ENCODE measurements at places on chromosomes 16 and 17. TPM values are rescaled to one million over a fixed set of nuclear protein-coding genes. Genes with fewer than 3 reads are reported as not detected.

The TNFRSF12A gene
- 617 TPM for total RNA-seq

The ACSM5 gene
- not detected for total RNA-seq

The ITGAD gene
- 0.06 TPM for total RNA-seq

The AANAT gene
- 0.35 TPM for total RNA-seq

The CDH3 gene
- total RNA-seq: 0.31 TPM

The NSF gene
- total RNA-seq: 19.3 TPM

The SMIM36 gene
- not detected for total RNA-seq

The MYL4 gene
- not detected for total RNA-seq

The CCL17 gene
- total RNA-seq: not detected

The FAHD1 gene
- total RNA-seq: 49.0 TPM

The DHRS7C gene
- not detected for total RNA-seq

The HOXB4 gene
- total RNA-seq: 0.09 TPM

The TMEM98 gene
- 45.5 TPM for total RNA-seq

The CCDC40 gene
- total RNA-seq: 7.5 TPM

The TAT gene
- total RNA-seq: 0.06 TPM

The PRM1 gene
- total RNA-seq: not detected

The PTX4 gene
- total RNA-seq: not detected

The SDK2 gene
- 1.8 TPM for total RNA-seq

The SLC16A5 gene
- 27.5 TPM for total RNA-seq

The TP53TG3 gene
- 0.96 TPM for total RNA-seq

The USP43 gene
- 3.9 TPM for total RNA-seq

The PIRT gene
- not detected for total RNA-seq

The CCL7 gene
- 0.21 TPM for total RNA-seq

The CLEC19A gene
- total RNA-seq: 0.10 TPM

The HYDIN gene
- 0.48 TPM for total RNA-seq

The CACNG1 gene
- total RNA-seq: 0.21 TPM

The PRAC1 gene
- total RNA-seq: not detected

The MAP3K3 gene
- total RNA-seq: 16.8 TPM

The ITGA2B gene
- total RNA-seq: 1.8 TPM

The LGALS9C gene
- total RNA-seq: not detected

The MEIOC gene
- 2.4 TPM for total RNA-seq

The TNS4 gene
- 275 TPM for total RNA-seq

The PPM1E gene
- 0.07 TPM for total RNA-seq

The CMTM1 gene
- 1.5 TPM for total RNA-seq

The ZG16 gene
- not detected for total RNA-seq

The ADAD2 gene
- not detected for total RNA-seq

The MYH11 gene
- 0.05 TPM for total RNA-seq

The SMARCE1 gene
- total RNA-seq: 103 TPM

The UBALD2 gene
- 87.3 TPM for total RNA-seq

The CES5A gene
- total RNA-seq: not detected

The KRTAP4-9 gene
- total RNA-seq: not detected

The NPW gene
- total RNA-seq: 0.40 TPM

The PRSS36 gene
- 1.1 TPM for total RNA-seq

The EMP2 gene
- total RNA-seq: 47.2 TPM

Measured in A549 treated with Hydrocortisone at 1 μM for 4 hours (cell line).